ENCODE measurements at places on chromosomes 2 and 18.

DNA sequence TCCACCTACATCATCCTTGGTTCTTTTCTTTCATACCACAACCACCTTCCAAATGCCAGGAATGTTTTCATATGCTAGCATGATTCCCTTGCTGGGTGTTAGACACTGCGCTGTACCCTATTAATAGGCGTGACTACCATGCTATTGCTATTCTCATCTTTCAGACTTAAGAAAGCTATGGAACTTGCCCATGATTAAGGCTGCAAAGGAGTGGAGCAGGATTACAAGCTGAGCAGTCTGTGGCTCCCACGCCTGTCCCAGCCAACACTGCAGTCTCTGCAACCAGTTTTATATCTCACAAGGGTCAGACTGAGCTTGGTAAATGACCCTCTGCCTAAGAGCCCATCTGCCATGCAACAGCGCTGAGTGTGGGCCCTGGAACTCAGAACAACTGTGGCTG is 285.7 kb upstream of the POU3F3 start:
- no peak for DNase-seq

DNA sequence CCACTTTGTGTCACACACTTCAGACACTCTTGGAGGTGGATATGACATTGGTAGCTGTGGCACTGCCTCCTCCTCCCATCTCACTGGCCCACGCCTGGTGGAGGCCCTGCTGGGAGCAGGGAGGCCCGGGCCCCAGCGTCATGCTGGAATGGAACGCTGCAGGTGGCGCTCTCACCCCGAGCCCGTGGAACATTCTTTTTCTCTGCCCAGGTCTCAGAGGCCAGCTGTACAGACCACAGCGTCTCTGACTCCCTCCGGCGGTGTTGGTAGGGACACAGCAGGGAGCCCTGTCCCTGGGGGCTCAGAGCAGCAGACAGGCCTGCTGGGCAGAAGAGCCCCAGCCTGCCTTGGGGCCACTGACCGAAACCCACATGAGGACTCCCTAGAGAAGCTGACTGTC is 218.1 kb downstream of the TWIST2 start:
- DNase-seq, result no peak

DNA sequence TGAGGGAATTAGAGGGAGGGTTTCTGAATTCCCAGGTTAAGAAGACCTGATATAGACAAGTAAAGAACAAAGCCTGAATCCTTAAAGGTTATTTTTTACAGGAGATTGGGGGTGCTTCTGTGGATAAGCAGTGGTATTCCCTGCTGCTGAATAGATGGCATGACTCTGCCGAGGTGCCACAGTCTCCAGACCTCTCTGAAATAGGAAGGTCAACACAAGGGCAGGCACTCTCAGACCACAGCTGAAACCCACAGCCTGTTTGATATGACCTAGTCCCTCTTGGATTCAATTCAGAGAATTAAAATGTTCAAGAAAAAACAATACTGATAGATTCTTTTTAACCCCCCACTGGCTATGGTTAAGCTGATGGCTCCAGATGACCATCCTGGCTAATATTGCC is 259.3 kb downstream of the PTGR3 start:
- DNase-seq, result no peak

- DNase-seq, result no peak
Measured at GRCh38 chr2:12343141-12343540, 373.6 kb upstream of the TRIB2 start.

DNA sequence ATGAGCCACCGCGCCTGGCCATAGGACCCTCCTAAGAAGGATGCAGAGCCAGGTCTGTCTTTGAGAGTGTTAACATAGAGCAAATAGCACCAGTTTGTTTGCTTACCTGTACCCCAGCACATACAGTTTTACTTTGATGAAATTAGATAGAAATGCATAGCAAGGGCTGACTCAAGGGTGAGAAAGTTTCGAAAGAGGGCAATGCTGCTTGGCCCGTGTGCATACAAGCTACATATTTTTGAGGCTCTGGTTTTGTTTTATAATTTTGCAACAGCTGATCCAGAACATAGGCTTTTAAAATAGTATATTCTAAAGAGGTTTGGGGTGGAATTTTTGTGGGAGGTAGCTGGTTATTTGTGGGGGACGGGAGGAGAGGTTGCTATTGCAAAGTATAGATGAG is 151.7 kb downstream of the MCFD2 start:
- DNase-seq, result no peak

- no peak for DNase-seq
Measured at GRCh38 chr2:232476791-232477190, 10.8 kb downstream of the ECEL1 start.

DNA sequence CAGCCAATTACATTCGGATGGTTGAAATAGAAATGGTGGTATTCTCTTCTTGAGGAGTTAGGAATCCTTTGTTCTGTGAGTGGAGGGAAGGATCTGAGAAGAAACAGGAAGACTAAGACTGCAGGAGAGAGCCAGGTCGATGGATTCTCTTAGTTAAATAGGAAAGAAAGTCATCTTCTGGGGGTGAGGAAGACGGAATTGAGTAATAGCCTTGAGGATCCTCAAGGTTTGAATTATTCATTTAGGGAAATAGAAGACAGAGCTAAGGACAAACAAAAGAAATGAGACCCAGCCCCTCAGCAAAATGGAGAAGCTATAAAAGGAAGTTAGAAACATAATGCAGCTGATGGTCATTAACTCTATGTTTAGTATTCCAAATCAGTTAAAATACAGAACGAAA is 1.8 kb downstream of the LAPTM4A start:
- DNase-seq, result no peak

GRCh38 chr18:62066102-62066818 is 120.6 kb downstream of the PIGN start:
- DNase-seq, result no peak

DNA sequence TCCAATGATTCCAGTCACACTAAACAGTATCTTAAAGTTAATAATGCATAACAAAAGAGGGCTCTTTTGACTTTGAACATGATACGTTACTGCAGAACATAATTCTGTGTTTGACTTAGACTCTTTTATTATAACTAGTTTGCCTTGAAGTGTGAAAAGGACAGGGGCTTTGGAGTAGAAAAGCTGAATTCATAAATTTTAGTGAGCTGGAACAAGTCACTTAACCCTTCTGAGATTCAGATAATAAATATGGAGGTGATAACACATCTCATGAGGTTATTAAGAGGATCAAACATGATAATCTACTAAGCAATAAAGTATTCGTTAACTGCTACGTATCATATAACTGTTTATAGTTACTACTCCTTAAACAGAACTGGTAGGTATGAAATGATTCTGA is 44.7 kb upstream of the FLACC1 start:
- no peak for DNase-seq

GRCh38 chr2:181041661-181042060 is 61.3 kb downstream of the UBE2E3 start:
- DNase-seq, result no peak

DNA sequence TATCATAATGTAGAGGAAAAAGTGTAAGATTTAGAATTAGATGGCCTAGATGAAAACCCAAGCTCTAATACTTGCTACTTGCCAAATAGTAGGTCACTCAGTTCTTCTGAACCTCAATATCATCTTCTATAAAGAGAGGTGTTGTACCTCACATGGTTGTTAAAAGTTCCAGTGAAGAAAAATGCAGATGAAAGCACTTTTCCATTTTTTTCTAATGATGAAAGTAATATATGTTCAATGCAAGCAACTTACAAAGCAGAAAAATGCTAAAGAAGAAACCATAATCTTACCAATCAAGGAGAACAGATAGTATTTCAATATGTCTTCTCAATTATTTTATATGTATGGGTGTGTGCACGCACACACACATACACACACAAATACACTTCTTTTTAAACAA is 52.7 kb upstream of the TMEM17 start:
- DNase-seq, result no peak

GRCh38 chr2:174243812-174244211 is 4.5 kb downstream of the OLA1 start:
- DNase-seq, result no peak

- no peak for DNase-seq
Measured at GRCh38 chr2:192749611-192750200, 555.0 kb upstream of the TMEFF2 start.

DNA sequence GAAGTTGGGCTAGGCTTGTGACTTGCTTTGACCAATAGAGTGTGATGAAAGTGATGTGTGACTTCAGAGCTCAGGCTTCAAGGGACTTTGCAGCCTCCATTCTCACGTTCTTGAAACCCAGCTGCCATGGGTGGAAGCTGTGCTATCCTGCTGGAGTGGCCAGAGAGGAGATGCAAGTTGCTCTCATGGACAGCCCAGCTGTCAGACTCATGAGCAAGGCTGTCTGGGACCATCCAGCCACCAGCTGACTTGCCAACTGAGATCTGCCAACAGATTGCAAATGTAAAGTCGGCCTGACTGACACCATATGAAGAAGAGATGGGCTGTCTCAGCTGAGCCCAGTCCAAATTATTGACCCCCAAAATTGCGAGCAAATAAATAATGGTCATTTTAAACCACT is 226.4 kb upstream of the CXCR4 start:
- DNase-seq, result no peak
